ENCODE measurements at places on chromosomes 3 and 15. TPM values are rescaled to one million over a fixed set of nuclear protein-coding genes. Genes with fewer than 3 reads are reported as not detected.

SHC4 gene
- total RNA-seq, result 0.15 TPM

EPHA6 gene
- not detected for total RNA-seq

ITPR1 gene
- 42.9 TPM for total RNA-seq

RTP4 gene
- 3.4 TPM for total RNA-seq

ERICH6 gene
- 0.40 TPM for total RNA-seq

CCR1 gene
- total RNA-seq, result 7.3 TPM

SMAD6 gene
- total RNA-seq, result 0.16 TPM

GOLGA6D gene
- total RNA-seq, result not detected

PPP2R3A gene
- total RNA-seq, result 0.08 TPM

MCF2L2 gene
- total RNA-seq, result 1.6 TPM

EBLN2 gene
- total RNA-seq, result 4.0 TPM

CERS3 gene
- total RNA-seq, result not detected

DBR1 gene
- total RNA-seq, result 17.1 TPM

EHHADH gene
- 6.8 TPM for total RNA-seq

GRCh38 chr3:52982839-52983238 lies 63.0 kb downstream of the SFMBT1 start:
- no peak for DNase-seq

DNA sequence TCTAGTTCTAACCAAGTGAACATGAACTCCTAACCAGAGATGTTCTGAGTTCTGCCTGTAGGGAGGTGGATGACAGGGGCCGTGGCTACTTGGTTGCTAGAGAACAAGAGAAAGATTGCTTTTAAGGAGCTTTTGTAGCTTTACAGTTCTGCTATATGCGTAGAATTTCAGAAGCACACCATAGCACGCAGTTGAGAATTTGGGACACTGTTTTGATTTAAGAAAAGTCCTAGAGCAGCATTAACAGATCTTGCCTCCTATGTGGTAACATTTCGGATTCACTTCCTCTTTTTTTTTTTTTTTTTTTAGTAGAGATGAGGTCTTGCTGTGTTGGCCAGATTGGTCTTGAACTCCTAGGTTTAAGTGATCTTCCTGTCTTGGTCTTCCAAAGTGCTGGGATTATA lies 181.7 kb downstream of the TCF12 start:
- DNase-seq, result no peak

DNA sequence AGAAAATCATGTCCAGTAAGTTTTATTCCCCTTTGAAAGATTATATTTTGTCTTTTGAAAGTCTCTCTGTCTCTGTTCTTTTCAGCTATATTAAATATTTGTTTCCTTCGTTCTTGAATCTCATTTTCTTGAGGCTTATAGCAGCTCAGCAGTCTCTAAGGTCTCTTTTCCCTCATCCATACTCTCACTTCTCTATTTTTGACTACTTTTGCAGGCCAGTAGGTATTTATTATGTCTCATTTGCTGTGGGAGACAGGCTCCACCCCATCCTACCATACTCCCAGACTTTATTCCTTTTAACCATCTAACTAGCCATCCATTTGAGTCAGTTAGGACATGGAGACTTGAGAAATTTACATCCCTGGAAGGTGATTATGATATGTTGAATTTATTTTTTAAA lies 71.0 kb downstream of the FILIP1L start:
- DNase-seq, result no peak

- DNase-seq, result no peak
These were observed 175.2 kb downstream of the LSAMP start for GRCh38 chr3:116270056-116270455.

DNA sequence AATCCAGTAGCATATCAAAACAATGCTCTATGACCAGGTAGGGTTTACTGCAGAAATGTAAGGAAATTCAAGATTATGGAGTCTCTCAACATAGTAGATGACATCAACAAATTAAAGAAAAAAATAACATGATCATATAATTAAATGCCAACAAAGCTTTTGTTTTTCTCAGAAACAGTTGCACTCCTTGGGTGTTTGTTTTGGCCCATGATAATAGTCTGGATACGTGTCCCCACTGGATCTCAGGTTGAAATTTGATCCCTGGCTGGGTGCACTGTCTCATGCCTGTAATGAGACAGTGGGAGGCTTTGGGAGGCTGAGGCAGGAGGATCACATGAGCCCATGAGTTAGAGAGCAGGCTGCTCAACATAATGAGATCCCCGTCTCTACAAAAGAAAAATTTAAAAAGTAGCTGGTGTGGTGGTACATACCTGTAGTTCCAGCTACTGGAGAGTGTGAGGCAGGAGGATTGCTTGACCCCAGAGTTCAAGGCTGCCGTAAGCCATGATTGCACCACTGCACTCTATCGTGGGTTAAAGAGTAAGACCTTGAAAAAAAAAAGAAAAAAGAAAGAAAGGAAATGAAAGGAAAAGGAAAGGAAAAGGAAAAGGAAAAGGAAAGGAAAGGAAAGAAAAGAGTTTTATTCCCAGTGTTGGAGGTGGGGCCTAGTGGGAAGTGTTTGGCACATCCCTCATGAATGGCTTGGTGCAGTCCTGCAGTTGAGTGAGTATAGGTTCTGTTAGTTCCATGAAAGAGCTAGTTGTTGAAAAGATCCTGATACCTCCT lies 53.3 kb upstream of the FOXB1 start:
- DNase-seq, result no peak

DNA sequence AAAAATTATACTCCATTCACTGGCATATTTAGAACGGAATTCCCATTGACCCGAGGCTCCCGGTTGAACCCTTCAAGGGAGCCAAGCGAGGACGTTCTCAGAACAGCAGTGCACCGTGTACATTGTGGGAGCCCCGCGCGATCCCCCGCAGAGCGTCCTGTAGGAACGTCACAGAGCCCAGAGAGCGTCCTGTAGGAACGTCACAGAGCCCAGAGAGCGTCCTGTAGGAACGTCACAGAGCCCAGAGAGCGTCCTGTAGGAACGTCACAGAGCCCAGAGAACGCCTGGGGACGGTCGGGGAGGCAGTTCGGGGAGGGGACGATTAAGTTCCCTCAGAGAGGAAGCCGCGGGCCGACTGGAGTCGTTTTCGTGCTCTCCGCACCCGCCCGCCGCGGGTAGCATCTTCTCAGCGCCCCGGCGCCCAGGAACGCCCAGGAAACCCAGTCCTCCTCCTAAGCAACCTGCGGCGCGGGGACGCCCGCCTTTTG lies 506 bp upstream of the ATP1B3 start:
- no peak for DNase-seq

- no peak for DNase-seq
These were observed 74.3 kb upstream of the ARPP21 start for GRCh38 chr3:35565048-35565447.

- no peak for DNase-seq
These were observed 60.2 kb downstream of the TRIM69 start for GRCh38 chr15:44796508-44796907.

GRCh38 chr15:78635346-78635745 lies 5.7 kb downstream of the CHRNB4 start:
- DNase-seq, result no peak

- DNase-seq, result no peak
These were observed 424.7 kb downstream of the ZBBX start for GRCh38 chr3:166955201-166955939.

DNA sequence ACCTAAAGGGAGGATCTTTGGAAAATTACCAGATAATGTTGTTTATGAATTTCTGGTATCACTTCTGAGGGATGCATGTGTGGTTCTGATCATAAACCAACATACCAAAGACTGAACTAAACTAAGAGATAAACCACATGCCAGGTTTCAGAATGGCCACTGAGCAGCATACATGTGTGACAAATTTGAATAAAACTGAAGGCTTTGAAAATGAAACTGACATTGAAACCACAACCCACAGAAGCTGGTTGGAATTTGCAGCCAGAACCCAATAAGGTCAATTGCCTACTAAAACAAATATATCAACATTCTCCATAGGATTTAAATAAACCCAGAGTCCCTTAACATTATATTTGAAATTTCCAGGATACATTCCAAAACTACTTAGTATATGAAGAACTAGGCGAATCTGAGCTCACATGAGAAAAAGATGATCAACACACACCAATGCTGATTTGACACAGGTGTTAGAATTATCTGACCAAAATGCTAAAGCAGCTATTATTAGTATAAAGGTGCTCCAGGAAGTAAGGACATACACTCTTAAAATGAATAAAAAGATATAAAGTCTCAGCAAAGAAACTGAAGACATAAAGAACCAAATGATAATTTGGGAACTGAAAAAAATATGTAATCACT lies 125.0 kb downstream of the ZNF280D start:
- DNase-seq, result peak; percentile 66

- no peak for DNase-seq
These were observed 19.9 kb upstream of the TNFAIP8L3 start for GRCh38 chr15:51114437-51115119.

GRCh38 chr15:74432968-74433591 lies 678 bp downstream of the SEMA7A start:
- DNase-seq, result no peak

DNA sequence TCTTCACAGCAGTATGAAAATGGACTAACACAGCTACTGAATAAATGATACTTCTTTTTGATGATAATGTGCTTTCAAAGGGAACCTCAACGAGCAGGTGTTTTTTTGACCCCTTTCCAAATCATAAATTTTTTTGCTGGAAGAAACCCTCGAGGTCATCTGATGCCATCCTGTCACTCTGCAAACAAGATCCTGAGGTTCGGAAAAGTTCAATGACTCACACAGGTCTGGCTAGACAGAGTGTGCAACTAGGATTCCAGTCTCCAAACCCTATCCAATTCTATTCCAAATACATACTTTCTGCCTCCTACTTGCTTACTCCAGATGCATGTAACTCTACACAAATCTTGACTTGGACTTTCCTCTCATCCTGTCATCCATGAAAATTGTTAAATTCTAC lies 124.7 kb downstream of the NEDD4 start:
- DNase-seq, result no peak

DNA sequence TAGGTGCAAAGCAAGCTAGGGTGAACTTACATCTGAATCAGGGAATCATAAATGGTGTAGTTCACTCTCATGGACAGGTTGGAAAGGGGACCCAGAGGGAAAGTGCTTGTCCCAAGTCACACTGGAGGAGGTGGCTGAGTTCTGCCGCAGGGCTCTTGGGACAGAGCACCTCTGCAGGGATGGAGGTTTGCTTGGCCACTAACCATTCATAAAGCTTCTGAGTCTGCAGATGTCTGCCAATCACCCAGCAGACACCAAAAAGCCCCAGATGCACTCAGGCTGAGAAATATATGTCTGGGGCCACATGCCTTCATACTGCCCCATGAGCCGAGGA lies 17.9 kb upstream of the RTP2 start:
- DNase-seq, result no peak

DNA sequence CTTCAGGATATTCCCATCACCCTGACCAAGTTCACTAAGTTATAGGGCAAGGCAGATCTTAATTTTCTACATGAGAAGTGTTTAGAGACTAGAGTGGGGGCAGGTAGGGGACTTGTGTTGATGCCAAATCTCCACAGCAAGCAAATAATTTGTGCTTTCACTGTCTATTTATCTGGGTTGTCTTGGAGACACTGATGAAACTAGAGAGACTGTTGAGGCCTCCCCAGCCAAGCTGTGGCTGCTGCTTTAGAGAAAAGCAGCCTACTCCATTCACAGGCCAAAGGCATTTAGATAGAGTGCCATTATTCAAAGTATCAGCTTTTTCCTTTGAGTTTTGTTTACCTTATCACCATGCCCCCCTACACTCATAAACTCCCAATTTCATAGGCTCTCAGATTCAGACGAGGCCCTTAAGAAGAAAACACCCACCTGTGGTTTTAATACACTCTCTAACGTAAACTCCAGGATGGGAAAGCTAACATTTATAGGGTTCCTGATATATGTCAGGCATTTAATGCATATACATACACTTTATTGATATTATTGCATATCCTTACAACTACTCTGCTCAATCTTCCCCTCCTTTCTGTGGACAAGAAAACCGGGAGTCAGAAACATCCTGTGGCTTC lies 130.4 kb upstream of the FOXB1 start:
- no peak for DNase-seq

GRCh38 chr15:71425388-71425787 lies 310.1 kb downstream of the THSD4 start:
- no peak for DNase-seq

GRCh38 chr15:39884351-39884750 lies 35.7 kb downstream of the GPR176 start:
- no peak for DNase-seq

DNA sequence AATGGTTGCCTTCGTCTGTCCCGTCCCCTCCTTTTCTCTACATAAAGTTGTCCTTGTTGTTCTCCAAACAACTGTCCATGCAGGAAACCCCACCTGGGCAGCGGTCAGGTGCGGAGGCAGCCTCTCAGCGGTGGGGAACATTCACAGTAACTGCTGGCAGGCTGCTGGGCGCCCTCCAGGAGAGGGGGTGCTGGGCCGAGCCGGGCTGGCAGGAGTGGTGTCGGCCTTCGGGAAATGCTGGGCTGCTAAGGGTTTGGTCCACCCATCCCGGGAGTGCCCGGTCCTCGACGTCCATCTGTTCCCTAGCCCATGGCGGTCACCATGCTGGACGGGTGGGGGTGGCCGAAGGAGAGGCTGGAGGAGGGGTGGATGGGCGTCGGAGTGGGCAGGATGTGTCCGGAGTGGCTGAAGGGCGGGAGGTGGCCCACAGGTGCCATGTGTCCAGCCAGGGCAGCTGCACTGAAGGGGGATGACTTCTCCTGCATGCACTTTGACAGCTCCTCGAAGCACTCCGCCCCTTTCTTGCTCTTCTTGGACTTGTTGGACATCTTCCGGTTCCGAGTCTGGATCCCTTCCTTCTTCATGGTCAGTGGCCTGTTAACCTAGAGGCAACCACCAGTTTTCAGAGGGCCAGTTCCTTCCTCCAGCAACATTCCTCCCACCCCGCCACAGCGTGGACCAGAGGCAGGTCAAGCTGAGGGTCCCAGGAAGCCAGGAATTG lies 12.1 kb downstream of the GATA2 start:
- DNase-seq, result no peak

- no peak for DNase-seq
These were observed 40.2 kb upstream of the LPP start for GRCh38 chr3:188113756-188114155.

DNA sequence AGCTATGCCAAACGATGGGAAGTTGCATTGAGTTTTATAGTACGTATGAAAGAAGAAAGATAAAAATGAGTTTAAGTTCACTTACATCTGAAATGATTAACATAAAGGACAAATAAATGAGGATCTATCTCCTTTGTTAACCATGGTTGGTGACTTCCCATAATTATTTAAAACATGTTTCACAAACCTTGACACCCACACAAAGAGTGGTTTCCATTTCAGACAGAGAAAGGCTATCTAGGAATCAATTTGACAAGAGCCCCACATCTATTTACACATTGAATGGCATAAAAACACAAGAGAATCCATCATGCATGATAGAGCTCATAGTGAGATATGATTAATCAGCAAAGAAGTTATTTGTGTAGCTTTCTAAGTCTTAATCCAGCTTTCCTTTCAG lies 14.2 kb upstream of the MTMR10 start:
- peak; percentile 50 for DNase-seq

DNA sequence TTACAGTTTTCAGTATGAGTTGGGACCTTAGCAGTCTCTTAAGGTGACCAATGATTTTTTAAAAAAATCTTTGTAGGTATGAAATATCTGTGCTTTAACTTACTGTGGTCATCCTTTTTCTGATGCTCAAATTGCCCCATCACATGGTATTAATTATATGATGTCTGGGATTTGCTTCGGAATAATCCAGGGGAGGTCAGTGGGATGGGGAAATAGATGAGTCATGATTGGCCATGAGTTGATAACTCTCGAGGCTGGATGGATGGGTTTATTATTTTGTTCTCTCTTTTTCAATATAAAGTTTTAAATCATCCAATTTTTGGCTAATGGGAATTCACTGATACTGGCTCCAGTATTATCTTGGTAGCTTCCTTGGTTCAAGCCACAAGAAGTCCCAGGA lies 370.3 kb upstream of the TPM1 start:
- no peak for DNase-seq
